ENCODE measurements at places on chromosomes 13 and 19. TPM values are rescaled to one million over a fixed set of nuclear protein-coding genes. Genes with fewer than 3 reads are reported as not detected.

The IGFL1 gene
- not detected for total RNA-seq

The CYP2F1 gene
- total RNA-seq: not detected

The DNAAF3 gene
- total RNA-seq: 1.9 TPM

The AXL gene
- 35.0 TPM for total RNA-seq

The IFNL1 gene
- not detected for total RNA-seq

The CEACAM21 gene
- not detected for total RNA-seq

The WDR88 gene
- not detected for total RNA-seq

The KLK4 gene
- not detected for total RNA-seq

GRCh38 chr13:108155185-108156106 lies 59.9 kb downstream of the LIG4 start:
- H3K4me1 ChIP-seq: peaks cover 9% of the 10 kb centered on the region
- H3K27ac ChIP-seq: peak overlapping the region; percentile 91
- no peaks in the 10 kb centered on the region for H3K36me3 ChIP-seq

- H3K36me3 ChIP-seq: no peaks in the 10 kb centered on the region
- no peak overlapping the region for H3K27ac ChIP-seq
- no peaks in the 10 kb centered on the region for H3K4me1 ChIP-seq
- no peak for DNase-seq
- no peaks in the 10 kb centered on the region for H3K27me3 ChIP-seq
Observed at GRCh38 chr13:83204886-83205285, 677.4 kb downstream of the SLITRK1 start.

GRCh38 chr19:53903055-53903680 lies 5.9 kb upstream of the CACNG7 start:
- H3K27ac ChIP-seq: no peak overlapping the region
- DNase-seq: peak; percentile 84
- no peaks in the 10 kb centered on the region for H3K4me1 ChIP-seq
- peaks cover 37% of the 10 kb centered on the region for H3K27me3 ChIP-seq
- no peak overlapping the region for H3K4me3 ChIP-seq

DNA sequence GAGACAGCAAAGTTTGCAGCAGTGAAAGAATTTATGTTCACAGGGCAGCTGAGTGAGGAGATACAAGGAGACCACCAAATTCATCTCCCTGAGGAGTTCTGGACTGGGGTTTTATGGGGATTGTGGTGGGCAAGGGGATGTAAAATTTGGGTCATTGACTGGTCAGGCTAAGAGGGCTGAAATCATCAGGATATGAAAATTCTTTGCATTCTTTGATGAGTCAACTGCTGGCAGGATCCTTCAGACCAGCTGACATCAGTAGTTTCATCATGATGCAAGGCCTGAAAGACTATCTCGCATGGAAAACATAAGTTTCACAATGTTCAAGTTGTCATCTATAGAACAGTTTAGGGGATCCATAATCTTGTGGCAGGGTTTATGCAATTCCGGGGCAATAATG lies 869.5 kb upstream of the PCDH9 start:
- no peaks in the 10 kb centered on the region for H3K36me3 ChIP-seq
- H3K27ac ChIP-seq: no peak overlapping the region
- no peak overlapping the region for H3K4me3 ChIP-seq

- DNase-seq: no peak
- no peaks in the 10 kb centered on the region for H3K36me3 ChIP-seq
- H3K4me1 ChIP-seq: peaks cover 6% of the 10 kb centered on the region
- no peaks in the 10 kb centered on the region for H3K27me3 ChIP-seq
- H3K27ac ChIP-seq: peak overlapping the region; percentile 78
Observed at GRCh38 chr19:12932392-12933286, 872 bp downstream of the FARSA start.

- H3K27ac ChIP-seq: no peak overlapping the region
- H3K36me3 ChIP-seq: no peaks in the 10 kb centered on the region
- no peaks in the 10 kb centered on the region for H3K27me3 ChIP-seq
- no peaks in the 10 kb centered on the region for H3K4me1 ChIP-seq
- DNase-seq: no peak
Observed at GRCh38 chr13:106036870-106037269, 498.6 kb downstream of the EFNB2 start.

DNA sequence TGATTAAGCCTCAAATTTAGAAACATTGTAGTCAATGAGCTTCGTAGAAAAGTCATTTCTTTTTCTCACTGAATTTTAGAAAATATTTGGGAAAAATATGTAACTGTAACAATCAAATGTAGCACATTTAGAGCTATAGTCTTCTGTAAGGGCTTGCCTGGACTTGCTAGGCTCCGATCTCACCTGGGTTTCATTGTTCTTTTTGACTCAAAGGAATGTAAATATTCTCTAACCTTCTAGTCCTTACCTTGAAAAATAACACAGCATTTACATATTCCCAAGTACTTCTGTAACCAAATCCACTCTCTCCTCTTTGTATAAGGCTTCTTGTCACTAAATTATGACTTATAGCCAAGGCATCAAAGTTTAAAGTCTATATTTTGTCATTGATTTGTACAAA lies 2.9 kb upstream of the UFM1 start:
- peaks cover 11% of the 10 kb centered on the region for H3K4me1 ChIP-seq
- no peak for DNase-seq
- H3K27ac ChIP-seq: no peak overlapping the region
- no peak overlapping the region for H3K4me3 ChIP-seq
- H3K27me3 ChIP-seq: no peaks in the 10 kb centered on the region

DNA sequence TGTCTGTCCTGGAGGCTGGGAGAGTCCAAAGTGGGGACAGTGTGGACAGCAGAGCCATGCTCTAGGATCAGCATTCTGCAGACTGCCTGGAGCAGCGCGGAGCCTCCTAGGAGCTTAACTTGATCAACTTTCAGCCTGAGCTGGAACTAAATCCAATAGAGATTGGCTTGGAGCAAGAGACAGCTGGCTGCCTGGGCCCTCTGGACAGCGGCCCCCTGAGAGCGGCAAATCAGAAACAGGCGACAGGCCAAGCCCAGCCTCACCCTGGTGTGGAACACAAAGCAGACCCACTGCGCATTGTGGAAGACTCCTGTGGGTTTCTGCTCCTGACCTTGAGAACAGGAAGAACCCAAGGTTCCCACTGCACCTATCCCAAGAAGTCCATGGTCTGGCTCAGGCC lies 462.2 kb downstream of the TSHZ3 start:
- no peak overlapping the region for H3K27ac ChIP-seq
- H3K4me1 ChIP-seq: no peaks in the 10 kb centered on the region
- no peaks in the 10 kb centered on the region for H3K27me3 ChIP-seq
- H3K36me3 ChIP-seq: no peaks in the 10 kb centered on the region

DNA sequence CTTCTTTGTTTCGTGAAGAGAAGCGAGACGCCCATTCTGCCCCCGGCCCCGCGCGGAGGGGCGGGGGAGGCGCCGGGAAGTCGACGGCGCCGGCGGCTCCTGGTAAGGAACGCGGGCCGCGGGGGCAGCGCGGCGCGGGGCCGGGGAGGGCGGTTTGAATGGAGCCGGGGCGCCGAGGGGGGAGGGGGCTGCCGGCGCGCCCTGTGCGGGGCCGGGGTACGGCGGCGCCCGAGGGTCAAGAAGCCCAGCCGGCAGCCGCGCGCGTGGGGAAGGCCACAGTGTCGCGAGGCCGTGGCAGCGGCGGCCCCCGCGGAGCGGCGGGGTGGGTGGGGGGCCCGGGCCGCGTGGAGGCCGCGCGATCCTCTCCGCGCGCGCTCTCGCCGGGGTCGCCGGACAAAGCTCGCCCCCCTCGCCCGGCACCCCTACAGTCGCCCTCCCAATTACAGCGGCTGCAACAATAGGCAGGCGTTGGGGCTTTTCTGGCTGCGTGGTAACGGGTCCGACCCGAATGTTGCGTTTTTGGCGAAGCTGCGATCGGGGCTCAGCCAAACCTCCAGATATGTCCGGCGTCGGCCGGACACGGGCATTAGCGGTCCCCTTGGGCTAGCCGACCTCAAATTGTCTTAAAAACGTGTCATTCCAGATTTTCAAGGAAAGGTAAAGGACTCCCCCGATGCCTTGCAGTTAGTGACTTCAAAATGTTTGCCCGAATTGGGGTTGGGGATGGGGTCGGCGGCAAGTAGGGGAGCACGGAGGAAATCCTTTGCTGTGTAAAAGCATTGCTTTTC lies 437 bp downstream of the SMARCA4 start:
- DNase-seq: no peak
- peaks cover 15% of the 10 kb centered on the region for H3K4me1 ChIP-seq
- H3K4me3 ChIP-seq: peak overlapping the region; percentile 68

- H3K4me1 ChIP-seq: peaks cover 40% of the 10 kb centered on the region
- peaks cover 27% of the 10 kb centered on the region for H3K27me3 ChIP-seq
- no peak overlapping the region for H3K4me3 ChIP-seq
Observed at GRCh38 chr19:35140207-35140961, 1.8 kb downstream of the FXYD1 start.

GRCh38 chr13:39394796-39395678 lies 208.0 kb downstream of the LHFPL6 start:
- no peaks in the 10 kb centered on the region for H3K4me1 ChIP-seq
- H3K27me3 ChIP-seq: no peaks in the 10 kb centered on the region
- H3K27ac ChIP-seq: no peak overlapping the region
- H3K4me3 ChIP-seq: no peak overlapping the region

DNA sequence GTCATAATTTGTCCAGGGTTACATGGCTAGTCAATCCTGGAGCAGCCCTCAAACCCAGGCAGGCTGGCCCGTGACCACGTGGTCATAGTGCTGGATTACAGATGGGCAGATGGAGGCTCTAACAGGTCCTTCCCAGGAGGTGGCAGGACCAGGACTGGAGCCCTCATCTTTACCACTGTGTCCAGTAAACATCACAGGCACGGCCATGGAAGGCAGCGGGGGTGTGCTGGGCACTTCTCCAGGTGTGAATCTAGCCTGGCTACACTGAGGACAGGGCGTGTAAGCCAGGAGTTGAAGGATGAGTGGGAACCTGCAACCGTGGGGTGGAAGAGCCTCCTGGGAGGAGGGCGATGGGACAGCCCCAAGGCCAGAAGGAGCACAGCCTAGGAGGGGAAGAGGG lies 6.1 kb downstream of the CIC start:
- no peak overlapping the region for H3K4me3 ChIP-seq
- H3K27me3 ChIP-seq: no peaks in the 10 kb centered on the region
- H3K36me3 ChIP-seq: no peaks in the 10 kb centered on the region
- H3K4me1 ChIP-seq: peaks cover 41% of the 10 kb centered on the region
- no peak overlapping the region for H3K27ac ChIP-seq

DNA sequence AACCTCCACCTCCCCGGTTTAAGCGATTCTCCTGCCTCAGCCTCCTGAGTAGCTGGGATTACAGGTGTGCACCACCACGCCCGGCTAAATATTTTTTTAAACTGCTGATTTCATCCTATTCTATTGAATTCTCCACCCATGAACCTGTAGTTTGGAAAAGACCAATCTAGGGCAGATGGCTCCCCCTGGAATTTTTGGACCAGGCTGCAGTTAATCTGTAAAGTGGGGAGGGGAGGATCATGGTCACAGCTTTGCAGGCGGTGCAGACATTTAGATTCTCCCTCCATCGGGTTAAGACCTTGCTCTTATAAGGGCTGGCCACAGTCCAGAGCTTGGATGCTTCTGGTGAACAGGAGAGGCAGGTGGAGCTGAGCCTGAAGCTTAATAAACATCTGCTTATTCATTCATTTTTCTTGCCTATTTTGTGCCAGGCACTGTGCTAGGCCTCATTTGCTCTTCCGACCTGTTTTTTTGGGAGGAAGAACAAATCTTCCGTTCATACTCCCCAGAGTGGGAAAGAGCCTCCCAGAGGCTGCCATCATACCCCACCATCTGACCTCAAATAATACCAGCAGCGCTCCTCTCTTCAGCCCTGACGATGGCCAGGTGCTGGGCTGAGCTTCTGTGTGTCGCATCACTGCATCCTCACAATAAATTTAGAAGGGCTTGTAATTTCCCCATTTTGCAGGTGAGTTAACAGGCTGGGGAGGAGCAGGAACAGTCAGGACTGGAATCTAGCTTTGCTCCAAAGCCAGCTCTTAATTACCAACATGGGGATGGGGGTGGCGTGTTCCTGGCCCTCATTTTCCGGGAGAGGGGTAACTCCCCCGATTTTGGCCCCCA lies 902 bp upstream of the CCDC106 start:
- no peaks in the 10 kb centered on the region for H3K27me3 ChIP-seq
- DNase-seq: no peak
- H3K4me1 ChIP-seq: peaks cover 21% of the 10 kb centered on the region
- peak overlapping the region; percentile 99 for H3K4me3 ChIP-seq
- no peaks in the 10 kb centered on the region for H3K36me3 ChIP-seq

DNA sequence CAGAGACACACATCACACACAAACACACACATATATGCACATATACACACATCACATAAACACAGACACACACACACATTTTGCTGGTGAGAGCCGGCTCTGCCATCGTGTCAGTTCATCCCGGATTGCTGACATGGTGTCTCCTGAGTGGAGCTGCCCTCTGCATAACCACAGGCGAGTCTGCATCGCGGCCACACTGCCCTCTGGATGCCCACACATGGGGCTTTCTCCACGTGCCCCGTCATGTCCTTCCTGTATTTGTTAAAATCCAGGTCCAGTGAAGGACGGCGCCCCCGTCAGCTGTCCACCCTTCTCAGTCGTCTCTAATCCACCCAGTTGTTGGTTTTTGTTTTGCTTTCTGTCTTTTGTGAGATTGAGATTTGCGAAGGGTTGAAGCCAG lies 52.6 kb upstream of the F7 start:
- H3K4me3 ChIP-seq: no peak overlapping the region
- no peak for DNase-seq
- H3K36me3 ChIP-seq: no peaks in the 10 kb centered on the region
- no peaks in the 10 kb centered on the region for H3K27me3 ChIP-seq
- H3K27ac ChIP-seq: no peak overlapping the region
- no peaks in the 10 kb centered on the region for H3K4me1 ChIP-seq

DNA sequence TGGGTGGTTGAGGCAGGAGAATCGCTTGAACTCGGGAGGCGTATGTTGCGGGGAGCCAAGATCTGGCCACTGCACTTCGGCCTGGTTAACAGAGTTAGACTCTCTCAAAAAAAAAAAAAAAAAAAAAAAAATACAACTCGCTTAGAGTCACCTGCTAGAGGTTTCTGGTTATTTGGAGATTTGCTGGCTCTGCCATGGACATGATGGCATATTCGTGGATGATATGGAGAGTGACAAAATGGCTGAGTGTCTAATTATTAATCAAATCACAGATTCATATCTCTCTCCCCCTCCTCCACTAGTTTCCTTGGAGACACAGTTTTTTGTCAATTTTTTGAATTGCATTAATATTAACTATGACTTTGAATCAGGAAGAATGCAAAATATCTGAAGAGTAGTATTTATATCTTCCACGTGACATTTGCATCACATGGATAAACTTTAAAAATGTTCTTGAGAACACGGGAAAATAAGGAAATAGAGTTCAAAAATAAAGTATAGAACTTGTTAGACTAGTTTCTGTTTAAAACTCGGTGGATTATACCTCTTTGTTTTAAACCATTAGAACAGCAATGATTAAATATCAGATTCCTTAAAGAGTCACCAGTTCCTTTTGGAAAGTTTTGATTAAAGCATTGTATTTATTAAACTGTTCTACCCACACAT lies 47.8 kb downstream of the KLF5 start:
- peak overlapping the region; percentile 54 for H3K27ac ChIP-seq
- H3K4me1 ChIP-seq: peaks cover 3% of the 10 kb centered on the region
- no peak overlapping the region for H3K4me3 ChIP-seq
- no peaks in the 10 kb centered on the region for H3K27me3 ChIP-seq
